Activated T-cell treated with anti-CD3 and anti-CD28 coated beads, Interleukin-2, amount 50 U/mL, for 1 hour (primary cell): ENCODE measurements at places on chromosomes 6 and 20.
A peak's percentile ranks its signal among the peaks of the same experiment; 100 is the strongest.

DNA sequence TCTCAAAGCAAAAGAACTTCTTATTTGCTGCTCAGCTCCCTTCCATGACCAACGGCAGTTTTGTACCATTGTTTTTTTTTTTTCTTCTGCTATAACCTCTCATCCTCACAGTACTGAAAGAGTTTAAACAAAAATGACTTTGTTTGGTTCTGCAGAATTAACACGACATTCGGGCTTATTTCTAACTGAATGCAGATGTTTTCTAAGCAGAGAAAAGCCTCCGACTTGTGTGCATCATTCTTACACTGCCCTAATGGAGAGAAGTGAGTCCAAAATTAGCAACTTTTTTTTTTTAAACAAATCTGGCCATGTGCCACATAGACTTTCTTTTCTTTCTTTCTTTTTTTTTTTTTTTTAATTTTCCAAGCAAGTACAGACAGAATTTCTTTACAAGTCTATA is 382.7 kb downstream of the HDGFL1 start:
- no peak for DNase-seq

DNA sequence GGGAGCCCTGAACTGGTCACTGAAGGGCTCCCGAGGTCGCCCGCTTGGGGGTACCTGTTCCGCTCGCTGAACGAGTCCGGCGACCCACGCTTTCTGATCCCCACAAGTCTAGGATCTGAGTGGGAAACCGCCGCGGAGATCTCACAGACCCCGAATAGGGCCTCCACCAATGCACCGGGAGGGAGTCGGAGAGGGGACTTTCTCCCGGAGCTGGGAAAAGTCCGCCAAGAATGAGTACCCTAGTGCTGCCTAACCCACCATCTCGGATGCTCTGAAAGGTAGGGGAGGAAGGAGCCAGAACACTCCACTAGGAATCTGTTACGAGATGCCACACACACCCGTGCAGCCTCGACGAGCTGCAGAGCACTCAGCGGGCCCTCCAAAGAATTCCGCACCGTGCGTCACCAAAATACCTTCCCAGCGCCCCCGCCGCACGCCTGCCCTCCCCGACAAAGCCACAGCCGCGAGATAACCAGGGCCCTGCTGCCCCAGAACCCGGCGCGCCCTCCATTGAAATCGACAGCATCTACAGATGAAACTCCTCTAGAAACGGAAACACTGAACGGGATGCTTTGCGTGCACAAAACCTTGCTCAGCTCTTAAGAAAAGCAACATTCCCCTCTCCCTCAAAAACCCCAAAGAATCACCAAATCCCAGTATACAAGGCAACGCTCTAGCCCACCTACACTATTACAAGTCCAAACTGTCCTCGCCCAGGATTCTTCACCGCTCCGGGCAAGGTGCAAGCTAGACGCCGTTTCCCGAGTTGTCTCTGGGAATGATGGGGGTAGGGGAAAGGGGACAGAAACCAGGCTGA is 686 bp downstream of the COL12A1 start:
- DNase-seq = peak; percentile 28

DNA sequence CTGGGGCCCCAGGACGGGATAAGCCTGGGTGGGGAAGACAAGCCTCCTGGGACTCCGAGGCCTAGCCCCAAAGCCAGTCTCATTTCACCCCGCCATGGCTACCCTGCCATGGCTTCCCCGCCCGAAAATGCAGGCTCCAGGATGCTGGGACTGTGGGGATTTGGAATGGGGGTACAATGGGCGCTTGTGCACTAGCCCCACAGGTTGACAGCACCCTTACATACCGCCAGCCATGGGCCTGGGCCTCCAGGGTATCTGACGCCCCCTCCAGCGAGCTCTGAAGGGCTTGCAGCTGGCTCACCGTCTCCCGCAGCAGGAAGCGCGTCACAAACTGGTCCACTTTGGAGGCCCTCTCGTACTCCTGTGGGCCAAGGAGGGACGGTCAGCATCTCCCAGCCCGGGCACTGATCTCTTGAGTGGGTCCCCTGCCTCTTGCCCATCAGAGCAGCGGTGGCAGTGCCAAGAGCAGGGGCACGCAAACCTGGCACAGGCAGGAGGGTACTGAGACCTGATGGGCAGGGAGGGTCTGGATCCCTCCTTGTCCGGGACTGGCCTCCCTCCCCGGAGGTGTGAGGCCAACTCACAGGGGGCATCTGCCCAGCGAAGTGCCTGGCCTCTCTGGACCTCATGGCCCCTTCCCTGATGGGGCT is 2.0 kb upstream of the C20orf144 start:
- no peak for DNase-seq

GRCh38 chr6:151205721-151206600 is 33.8 kb upstream of the AKAP12 start:
- DNase-seq = no peak

GRCh38 chr20:41177636-41178035 is 40.3 kb downstream of the PLCG1 start:
- DNase-seq = no peak
